ENCODE measurements at places on chromosomes 4 and X. TPM values are rescaled to one million over a fixed set of nuclear protein-coding genes. Genes with fewer than 3 reads are reported as not detected.

S100P gene
- total RNA-seq, result not detected

ADH1A gene
- total RNA-seq, result not detected

MAGEA8 gene
- not detected for total RNA-seq

C4orf46 gene
- 9.4 TPM for total RNA-seq

APOO gene
- 5.6 TPM for total RNA-seq

MAGEA3 gene
- total RNA-seq, result not detected

IL9R gene
- not detected for total RNA-seq

TLR2 gene
- total RNA-seq, result 0.35 TPM

FABP2 gene
- total RNA-seq, result not detected

SLC9A7 gene
- 0.93 TPM for total RNA-seq

WDR19 gene
- total RNA-seq, result 18.6 TPM

SETD7 gene
- 36.9 TPM for total RNA-seq

STPG2 gene
- total RNA-seq, result not detected

SMIM10 gene
- total RNA-seq, result 7.9 TPM

ZNF827 gene
- 5.3 TPM for total RNA-seq

HAND2 gene
- 24.9 TPM for total RNA-seq

HTR2C gene
- total RNA-seq, result not detected

ZNF157 gene
- not detected for total RNA-seq

SSX2B gene
- not detected for total RNA-seq

FGG gene
- total RNA-seq, result not detected

RENBP gene
- total RNA-seq, result 0.12 TPM

MAGEA9B gene
- total RNA-seq, result not detected

PITX2 gene
- total RNA-seq, result 22.5 TPM

STK32B gene
- total RNA-seq, result 0.47 TPM

CENPVL3 gene
- total RNA-seq, result not detected

HSFX2 gene
- 0.68 TPM for total RNA-seq

PRKG2 gene
- 4.3 TPM for total RNA-seq

TMPRSS11A gene
- not detected for total RNA-seq

SSX2 gene
- total RNA-seq, result not detected

LPAR4 gene
- 0.12 TPM for total RNA-seq

DKK2 gene
- total RNA-seq, result not detected

SPIN3 gene
- 4.2 TPM for total RNA-seq

IRAK1 gene
- total RNA-seq, result 86.6 TPM

MAMLD1 gene
- total RNA-seq, result 9.0 TPM

SYTL5 gene
- 0.35 TPM for total RNA-seq

CITED1 gene
- not detected for total RNA-seq

FAM193A gene
- 16.9 TPM for total RNA-seq

ASB5 gene
- total RNA-seq, result not detected

HELT gene
- total RNA-seq, result not detected

PLA2G12A gene
- total RNA-seq, result 13.2 TPM

FGFBP2 gene
- total RNA-seq, result not detected

ZXDA gene
- 4.2 TPM for total RNA-seq

CLDN34 gene
- not detected for total RNA-seq

PABPC1L2A gene
- total RNA-seq, result not detected

TAF7L gene
- total RNA-seq, result not detected

F8A2 gene
- total RNA-seq, result not detected

STS gene
- 4.9 TPM for total RNA-seq

ELOVL6 gene
- 17.6 TPM for total RNA-seq

CT45A5 gene
- total RNA-seq, result not detected

JCHAIN gene
- total RNA-seq, result 0.35 TPM

SUPT20HL2 gene
- total RNA-seq, result not detected
